ENCODE measurements at places on chromosomes 5 and 9.

- DNase-seq: no peak
These were observed 79.4 kb downstream of the ZNF366 start for GRCh38 chr5:72427488-72428437.

GRCh38 chr5:150124111-150124557 lies 31.5 kb downstream of the PDGFRB start:
- peak; percentile 45 for DNase-seq

- no peak for DNase-seq
These were observed 665.1 kb downstream of the CDH18 start for GRCh38 chr5:19322716-19323485.

- no peak for DNase-seq
These were observed 46.8 kb downstream of the TMEM245 start for GRCh38 chr9:109072821-109073435.

DNA sequence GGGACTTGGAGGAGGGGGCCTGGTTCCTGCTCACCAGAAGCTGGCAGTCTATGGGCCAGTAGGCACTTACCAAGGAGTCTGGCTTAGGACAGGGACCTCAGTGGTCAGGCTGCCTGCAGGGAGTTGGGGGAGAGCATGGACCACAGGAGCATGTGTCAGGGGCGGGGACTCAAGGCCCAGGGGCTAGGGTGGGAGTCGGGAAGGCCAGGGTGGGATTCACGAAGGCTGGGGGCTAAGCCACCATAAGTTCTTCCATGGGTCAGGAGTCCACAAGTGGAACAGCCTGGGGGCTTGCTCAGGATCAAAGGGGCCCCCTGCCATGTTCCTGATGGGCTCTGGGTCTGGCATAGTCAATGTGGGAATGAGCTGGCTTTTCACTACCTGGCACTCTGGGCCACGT lies 11.5 kb upstream of the SLC25A48 start:
- DNase-seq: no peak

DNA sequence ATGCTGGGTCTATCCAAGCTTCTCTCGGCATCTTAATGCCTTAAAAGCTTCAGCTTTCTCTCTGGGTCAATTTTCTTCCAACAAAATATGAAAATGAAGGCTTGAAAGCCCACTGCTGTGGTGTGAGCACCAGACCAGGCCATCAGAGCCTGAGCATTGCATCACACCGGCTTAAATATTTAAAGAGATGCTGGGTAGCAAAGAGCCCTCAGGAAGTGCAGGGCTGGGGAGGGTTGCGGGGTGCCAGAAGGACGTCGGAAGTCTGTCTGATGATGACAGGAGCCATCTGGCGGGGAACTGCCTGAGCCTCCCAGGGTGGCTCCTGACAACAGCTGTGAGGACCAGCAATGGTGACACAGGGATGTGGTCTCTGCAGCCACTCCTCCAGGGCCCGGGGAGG lies 185.5 kb downstream of the OLFM1 start:
- DNase-seq: no peak

- DNase-seq: no peak
These were observed 281.1 kb downstream of the FER start for GRCh38 chr5:109028608-109029299.

DNA sequence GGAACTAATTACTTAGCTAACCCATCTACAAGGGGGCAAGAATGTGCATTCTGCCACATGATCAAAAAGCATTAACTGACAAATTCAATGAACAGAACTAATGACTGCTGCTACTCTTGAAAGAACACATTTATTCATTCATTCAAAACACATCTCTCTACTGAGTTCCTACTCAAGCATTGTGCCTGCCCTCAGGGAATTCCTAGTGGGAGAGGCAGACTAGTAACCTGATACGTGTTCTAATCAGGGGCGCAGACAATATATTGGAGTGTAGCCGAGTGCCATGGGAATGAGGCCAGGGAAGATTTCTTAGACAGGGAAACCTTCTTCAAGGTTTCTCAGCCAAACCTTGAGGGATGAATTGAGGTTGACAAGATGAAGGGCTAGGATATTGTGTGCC lies 56.7 kb upstream of the PAPPA start:
- no peak for DNase-seq

DNA sequence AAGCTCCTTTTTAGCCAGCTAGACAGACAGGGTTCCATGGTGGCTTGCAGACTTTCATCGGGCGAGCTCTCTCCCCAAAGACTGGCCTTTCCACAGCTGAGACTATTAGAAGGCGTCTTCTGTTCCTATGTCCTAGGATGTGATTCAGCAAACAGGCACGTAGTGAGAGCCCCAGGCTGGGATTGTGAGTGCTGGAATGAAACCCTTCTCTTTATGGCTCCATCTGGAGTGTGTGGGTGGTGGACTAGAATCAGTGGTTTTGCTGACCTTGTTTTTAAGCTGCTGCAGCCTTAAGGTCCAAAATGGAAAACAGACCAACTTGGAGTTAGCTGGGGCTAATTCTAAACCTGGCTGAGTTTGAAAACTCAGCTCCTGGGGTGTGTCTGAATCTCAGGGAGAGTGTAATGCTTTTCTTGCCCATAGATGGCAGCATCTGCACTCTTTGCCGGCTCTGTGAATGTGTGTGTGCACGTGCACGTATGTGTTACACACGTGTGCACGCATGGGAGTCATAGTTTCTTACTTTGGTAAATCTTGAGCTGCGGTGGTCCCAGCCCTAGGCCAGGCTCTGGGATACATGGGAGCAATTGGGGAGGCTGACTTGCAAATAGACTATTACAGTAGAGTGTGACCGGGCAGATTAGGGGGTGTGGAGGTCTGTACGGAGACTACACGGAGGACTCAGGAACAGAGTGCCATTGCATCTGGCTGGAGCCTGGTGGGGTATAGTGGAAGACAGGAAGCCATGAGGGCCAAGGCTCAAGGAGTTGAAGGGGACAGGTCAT lies 10.7 kb downstream of the GSN start:
- DNase-seq: peak; percentile 57

GRCh38 chr9:15180124-15180523 lies 126.9 kb downstream of the TTC39B start:
- DNase-seq: no peak

DNA sequence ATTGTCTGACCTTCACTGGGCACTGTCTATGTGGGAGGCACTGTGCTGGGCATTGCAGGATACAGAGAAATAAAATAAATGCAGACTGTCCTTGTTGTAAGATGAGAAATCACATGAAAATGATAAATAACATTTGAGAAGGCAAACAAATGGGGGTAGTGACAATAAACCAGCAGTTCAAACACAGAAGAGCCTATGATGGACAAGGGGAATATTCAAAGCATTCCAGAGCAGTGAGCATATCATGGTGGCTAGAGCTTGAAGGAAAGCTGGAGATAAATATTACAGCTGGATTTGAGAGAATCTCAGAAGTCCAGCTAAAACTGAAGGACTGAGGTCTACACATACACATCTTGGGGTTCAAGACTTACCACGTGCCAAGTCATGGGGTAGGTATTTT lies 209.9 kb downstream of the ASTN2 start:
- DNase-seq: no peak

- no peak for DNase-seq
These were observed 25.7 kb downstream of the IPPK start for GRCh38 chr9:92644278-92644677.

DNA sequence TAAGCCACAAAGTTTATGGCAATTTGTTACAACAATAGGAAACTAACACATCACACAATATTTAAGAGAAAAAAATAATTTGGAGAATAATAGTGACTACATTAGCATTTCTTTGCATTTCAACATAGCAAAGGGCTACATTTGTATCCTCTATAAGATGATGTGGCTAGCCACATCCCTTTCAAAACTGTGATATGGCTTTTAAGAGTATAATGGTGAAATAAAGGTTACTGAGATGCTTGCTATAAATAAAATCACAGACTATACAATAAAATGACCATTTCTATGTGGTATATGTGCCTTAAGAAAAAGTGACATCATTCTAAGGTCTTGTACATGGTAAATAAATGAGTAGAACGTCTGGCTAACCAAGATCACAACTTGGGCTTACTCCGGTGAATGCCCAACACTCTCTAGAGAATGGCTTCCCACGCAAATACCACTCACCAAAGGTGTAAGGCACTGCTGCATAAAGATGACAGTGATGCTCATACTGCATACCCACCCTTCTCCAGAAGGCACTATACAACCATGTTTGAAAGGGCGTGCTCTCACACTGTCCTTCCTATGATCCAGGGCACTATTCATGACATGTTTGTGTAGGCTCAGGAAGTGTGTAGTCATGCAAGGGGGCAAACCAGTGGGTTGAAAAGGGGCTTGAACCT lies 286.5 kb downstream of the MLLT3 start:
- no peak for DNase-seq

- DNase-seq: no peak
These were observed 98.7 kb downstream of the FANCC start for GRCh38 chr9:95218773-95219172.

DNA sequence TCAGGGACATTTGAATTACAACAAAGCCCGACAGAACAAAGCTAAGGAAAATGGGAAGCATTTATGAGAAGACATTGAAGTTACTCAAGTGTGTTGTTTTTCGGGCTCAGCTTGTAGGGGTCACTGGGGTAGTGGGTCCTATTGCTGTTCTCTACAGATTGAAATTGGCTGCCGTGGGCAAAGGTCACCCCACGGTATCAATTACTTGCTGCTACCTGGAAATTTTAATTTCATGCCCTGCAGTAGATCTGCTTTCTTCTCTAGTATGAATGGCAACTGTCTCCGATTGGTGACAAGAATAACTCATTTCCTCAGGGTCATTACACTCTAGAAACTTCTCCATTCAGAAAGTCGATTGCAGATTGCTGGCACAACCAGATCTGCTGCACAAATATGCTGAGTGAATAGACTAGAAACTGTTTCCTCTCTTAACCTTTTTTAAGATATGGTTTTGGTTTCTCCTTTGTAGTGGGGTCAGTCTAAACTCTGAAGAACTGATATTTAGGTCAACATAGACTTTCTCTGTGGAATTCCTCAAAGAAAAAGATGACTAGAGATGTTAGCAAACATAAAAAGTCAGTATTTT lies 454.1 kb downstream of the ARHGEF28 start:
- peak; percentile 23 for DNase-seq

- no peak for DNase-seq
These were observed 17.8 kb upstream of the TIFAB start for GRCh38 chr5:135469911-135470310.

- no peak for DNase-seq
These were observed 557.4 kb upstream of the ZNF462 start for GRCh38 chr9:106305428-106306133.

GRCh38 chr9:136566901-136567300 lies 21.1 kb upstream of the NOTCH1 start:
- no peak for DNase-seq

Measured in inflammatory macrophage (primary cell).